Thoracic aorta (tissue), 2 donors: ENCODE measurements at places on chromosomes 7 and 10.

DNA sequence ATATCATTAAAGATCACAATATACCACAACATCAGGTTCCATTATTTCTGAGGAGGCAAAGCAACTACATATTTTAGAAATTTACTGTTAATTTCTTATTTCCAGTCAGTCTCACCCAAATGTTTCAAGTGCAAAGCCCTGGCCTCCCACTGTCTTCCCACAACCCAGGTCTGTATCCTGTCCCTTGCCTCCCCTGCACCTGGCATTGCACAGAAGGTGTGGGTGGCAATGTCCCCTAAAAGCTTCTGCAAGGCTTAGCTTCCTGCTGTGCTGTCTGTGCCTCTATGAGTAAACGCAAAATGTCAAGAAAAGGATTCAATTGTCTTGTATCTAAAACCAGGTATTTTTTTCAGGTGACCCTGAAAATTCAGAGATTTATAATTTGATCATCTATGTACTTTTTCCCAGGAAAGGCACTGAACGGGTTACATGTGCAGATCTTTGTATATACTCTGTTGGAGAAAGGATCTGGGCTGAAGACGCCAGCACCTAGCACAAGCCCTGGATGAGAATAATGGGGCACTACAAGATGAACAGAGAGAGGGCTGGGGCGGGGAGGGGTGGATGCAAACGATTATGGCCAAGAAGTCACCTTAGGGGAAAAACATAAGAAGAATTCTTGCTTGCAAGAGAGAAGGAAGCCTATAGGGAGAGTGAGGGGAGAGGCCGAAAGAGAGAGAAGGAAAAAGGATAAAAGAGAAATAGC, 3.1 kb upstream of the ANTXRL start:
- no peak for DNase-seq

- DNase-seq, result no peak
Observed at GRCh38 chr10:126671402-126671975, 996 bp upstream of the C10orf90 start.

GRCh38 chr7:137772748-137773147, 74.0 kb downstream of the DGKI start:
- DNase-seq, result no peak

DNA sequence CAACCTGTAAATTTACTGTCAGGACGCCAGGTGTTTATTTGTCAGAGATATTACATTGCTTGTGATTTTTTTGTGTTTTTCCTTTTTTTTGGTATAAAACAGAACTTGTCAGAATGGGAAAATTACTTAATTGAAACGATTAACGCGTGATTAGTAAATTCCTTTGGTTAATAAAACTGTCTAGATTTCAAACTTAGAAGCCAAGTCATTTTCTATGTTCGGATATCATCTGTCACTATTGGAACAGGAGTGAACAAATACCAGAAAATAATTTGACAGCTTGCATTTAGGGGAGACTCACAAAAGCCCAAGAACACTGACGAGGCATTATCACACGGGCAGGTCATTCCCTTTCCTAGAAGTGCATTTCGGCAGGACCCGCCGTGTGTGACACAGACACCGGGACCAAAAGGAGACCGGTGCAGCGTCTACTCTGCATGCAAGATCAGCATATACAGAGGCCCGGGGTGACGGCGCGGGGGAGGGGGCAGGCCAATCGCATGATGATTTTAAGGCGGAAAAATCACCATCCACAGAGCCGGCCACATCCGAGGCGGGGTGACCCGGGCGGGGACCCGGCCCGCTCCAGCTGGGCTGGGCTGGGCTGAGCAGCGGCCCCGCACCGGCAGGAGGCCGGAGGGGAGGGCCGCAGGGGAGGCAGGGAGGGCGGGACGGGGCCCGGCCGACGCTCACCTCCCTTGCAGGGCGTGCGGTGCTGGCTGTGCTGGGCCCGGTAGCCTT, 841 bp downstream of the GLUD1 start:
- peak; percentile 52 for DNase-seq

- no peak for DNase-seq
Observed at GRCh38 chr7:151871904-151872303, 5.0 kb downstream of the PRKAG2 start.

- DNase-seq, result no peak
Observed at GRCh38 chr10:118793545-118793944, 38.8 kb upstream of the CACUL1 start.

- no peak for DNase-seq
Observed at GRCh38 chr10:48330269-48330668, 23.8 kb downstream of the MAPK8 start.

DNA sequence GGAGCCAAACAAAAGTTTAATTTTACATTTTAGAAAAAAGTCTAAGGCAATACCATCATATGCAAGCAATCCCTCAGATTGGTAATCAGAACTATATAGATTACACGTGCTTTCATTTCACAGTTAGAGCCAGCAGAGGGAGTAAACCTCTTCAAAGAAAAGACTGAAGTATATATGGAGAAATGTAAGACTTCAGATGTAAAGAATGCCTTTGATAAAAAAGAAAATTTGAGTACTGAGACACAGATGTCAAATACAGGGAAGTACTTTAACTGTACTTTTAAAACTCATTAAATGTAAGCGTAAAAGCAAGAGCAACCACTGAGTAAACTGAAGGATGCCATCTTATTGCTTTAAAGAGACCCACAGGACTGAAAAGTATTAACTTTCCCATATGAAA, 101.4 kb upstream of the FAM133B start:
- DNase-seq, result no peak

DNA sequence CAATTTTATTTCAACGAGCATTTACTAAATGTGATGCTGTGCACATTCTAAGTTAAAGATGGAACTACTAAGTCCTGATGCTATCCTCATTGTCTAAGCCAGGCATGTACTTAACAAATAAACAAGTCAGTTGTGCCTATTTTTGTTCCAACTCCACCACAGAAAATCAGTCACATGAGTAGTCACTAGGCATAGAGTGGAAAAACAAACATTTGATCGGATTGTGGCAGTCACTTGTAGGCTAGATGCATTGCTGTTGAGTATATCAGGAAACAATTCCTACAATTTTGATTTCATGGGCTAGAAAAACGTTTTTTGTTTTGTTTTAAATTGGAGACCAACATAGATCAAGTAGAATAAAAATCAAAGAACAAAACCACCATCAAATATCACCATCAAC, 177.6 kb upstream of the SLC25A13 start:
- no peak for DNase-seq
